ENCODE measurements at places on chromosomes 6 and 20. TPM values are rescaled to one million over a fixed set of nuclear protein-coding genes. Genes with fewer than 3 reads are reported as not detected.

- no peak overlapping the region for H3K4me3 ChIP-seq
- H3K36me3 ChIP-seq, result no peaks in the 10 kb centered on the region
These were observed 192.9 kb upstream of the SPTLC3 start for GRCh38 chr20:12815778-12816408.

- no peaks in the 10 kb centered on the region for H3K27me3 ChIP-seq
- no peak overlapping the region for H3K27ac ChIP-seq
- no peak overlapping the region for H3K4me3 ChIP-seq
These were observed 68.0 kb downstream of the CD164 start for GRCh38 chr6:109314313-109314712.

GRCh38 chr6:44064089-44064947 is 62.9 kb downstream of the MRPL14 start:
- H3K27me3 ChIP-seq, result no peaks in the 10 kb centered on the region
- no peaks in the 10 kb centered on the region for H3K4me1 ChIP-seq
- H3K36me3 ChIP-seq, result no peaks in the 10 kb centered on the region
- DNase-seq, result no peak
- H3K4me3 ChIP-seq, result no peak overlapping the region
- H3K27ac ChIP-seq, result peak overlapping the region; percentile 86

GRCh38 chr6:67887747-67888545 is 747.1 kb upstream of the ADGRB3 start:
- H3K27me3 ChIP-seq, result no peaks in the 10 kb centered on the region
- H3K36me3 ChIP-seq, result no peaks in the 10 kb centered on the region
- peak overlapping the region; percentile 89 for H3K27ac ChIP-seq
- no peak for DNase-seq

DNA sequence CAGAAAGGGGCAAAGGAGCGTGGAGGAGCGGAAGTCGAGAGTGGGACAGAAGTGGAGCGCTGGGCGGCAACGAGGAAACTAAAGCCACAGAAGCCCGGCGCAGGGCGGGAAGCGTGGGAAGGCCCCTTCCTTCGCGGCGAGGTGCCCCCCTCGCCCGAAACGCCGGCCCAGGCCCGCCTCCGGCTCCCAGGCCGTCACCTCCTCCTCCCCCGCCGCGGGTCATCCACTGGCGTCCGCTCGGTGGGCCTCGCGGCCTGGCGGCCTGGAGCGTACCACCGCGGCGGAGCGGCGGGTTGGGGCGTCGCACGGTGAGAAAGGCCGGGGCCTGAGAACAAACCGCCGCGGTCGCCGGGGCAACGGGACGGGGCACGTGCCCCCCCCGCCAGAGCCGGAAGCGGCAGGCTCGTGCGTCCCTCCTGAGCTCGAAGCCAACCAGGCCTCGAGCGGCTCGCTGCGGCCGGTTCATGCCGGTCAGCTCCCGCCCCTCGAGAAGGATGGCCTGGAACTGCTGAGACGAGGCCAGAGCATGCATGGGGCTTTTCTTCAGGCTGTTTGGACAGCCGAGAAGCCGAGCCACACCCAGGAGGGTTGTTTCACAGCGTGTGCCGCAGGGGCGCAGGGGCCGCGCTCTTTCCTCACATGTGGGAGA is at the start of gene TCP11:
Gene TCP11 (minus strand): TSS at position 333 of the 649 bp plus-strand sequence. CDS start 469 bp downstream, outside the sequence.
- DNase-seq, result peak; percentile 54
- H3K4me1 ChIP-seq, result peaks cover 9% of the 10 kb centered on the region
- H3K4me3 ChIP-seq, result no peak within 1 kb of the TSS
- no peaks in the 10 kb centered on the region for H3K36me3 ChIP-seq

DNA sequence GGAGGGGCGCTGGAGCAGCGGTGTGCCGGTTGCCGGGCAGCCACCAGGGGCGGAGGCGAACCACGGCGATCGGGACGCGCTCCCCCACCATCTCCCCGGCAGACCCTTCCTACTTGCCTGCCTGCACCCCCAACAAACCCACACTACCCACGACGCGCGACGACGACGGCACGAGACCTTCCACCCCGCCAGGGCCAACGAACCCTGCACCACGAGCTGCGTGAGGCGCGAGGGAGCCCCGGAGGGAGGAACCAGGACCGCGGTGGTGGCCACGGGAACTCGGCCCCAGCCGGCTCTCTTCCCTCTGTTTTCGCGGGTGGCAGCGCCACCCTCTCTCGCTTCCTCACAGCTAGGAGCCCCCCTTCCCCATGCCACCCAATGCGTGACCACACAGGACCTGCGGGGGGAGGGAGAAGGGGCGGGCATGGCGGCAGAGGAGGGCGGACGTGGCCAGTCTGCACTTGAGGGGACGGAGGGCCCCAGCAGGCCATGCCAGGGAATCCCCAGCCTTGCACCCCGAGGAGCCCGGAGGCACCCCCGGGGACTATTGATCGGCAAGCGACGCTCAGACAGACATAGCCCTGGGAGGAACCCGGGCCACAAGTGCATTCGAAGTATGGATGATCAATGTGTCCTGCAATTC is 1516.4 kb upstream of the DEFB115 start:
- no peak overlapping the region for H3K27ac ChIP-seq
- H3K36me3 ChIP-seq, result no peaks in the 10 kb centered on the region
- H3K4me3 ChIP-seq, result no peak overlapping the region
- H3K4me1 ChIP-seq, result no peaks in the 10 kb centered on the region
- H3K27me3 ChIP-seq, result no peaks in the 10 kb centered on the region
- no peak for DNase-seq

- H3K27me3 ChIP-seq, result no peaks in the 10 kb centered on the region
- H3K4me3 ChIP-seq, result no peak overlapping the region
- no peak for DNase-seq
- H3K27ac ChIP-seq, result no peak overlapping the region
- no peaks in the 10 kb centered on the region for H3K36me3 ChIP-seq
- no peaks in the 10 kb centered on the region for H3K4me1 ChIP-seq
These were observed 62.9 kb upstream of the RUNX2 start for GRCh38 chr6:45265246-45265645.

GRCh38 chr6:100761841-100762240 is 119.3 kb downstream of the ASCC3 start:
- H3K27ac ChIP-seq, result no peak overlapping the region
- no peak for DNase-seq
- no peaks in the 10 kb centered on the region for H3K27me3 ChIP-seq
- peaks cover 24% of the 10 kb centered on the region for H3K36me3 ChIP-seq
- no peak overlapping the region for H3K4me3 ChIP-seq
- H3K4me1 ChIP-seq, result no peaks in the 10 kb centered on the region

DNA sequence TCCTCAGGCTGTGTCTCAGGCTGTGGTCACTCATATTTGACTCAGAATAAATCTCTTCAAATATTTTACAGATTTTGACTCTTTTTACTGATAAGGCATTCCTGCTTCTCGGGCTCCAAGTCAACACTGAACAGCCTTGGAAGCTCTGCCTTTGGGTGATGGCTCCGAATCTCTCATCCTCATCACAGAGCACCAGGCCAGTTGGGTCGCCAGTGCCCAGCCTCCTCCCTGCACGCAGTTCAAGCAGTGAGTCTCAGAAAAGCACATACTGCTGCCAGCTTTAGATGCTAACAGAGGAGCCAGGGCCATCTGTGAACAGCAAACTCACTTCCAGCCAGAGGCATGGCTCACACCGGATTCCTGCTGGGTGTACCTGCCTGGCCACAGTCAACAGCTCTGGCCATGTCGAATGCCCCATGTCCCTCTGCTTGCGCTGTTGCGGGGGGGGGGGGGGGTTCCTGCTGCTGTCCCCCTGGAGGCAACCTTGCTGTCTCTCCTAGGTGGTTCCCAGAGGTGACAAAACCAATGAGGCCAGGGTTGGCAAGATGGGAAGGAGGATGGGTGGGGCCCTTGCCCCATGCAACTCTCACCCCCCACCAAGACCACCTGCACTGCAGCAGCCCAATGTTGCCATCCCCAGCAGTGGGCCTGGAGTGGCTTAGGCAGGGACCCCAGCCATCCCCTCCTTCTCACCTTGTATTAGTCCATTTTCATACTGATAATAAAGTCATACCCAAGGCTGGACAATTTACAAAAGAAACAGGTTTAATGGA is 248.8 kb downstream of the ERMARD start:
- H3K4me3 ChIP-seq, result no peak overlapping the region
- no peak for DNase-seq
- no peaks in the 10 kb centered on the region for H3K36me3 ChIP-seq
- H3K27me3 ChIP-seq, result no peaks in the 10 kb centered on the region
- H3K4me1 ChIP-seq, result no peaks in the 10 kb centered on the region
- no peak overlapping the region for H3K27ac ChIP-seq

- no peaks in the 10 kb centered on the region for H3K4me1 ChIP-seq
- DNase-seq, result no peak
- no peak overlapping the region for H3K4me3 ChIP-seq
- H3K27ac ChIP-seq, result no peak overlapping the region
These were observed 186.2 kb upstream of the CST7 start for GRCh38 chr20:24762791-24763350.

DNA sequence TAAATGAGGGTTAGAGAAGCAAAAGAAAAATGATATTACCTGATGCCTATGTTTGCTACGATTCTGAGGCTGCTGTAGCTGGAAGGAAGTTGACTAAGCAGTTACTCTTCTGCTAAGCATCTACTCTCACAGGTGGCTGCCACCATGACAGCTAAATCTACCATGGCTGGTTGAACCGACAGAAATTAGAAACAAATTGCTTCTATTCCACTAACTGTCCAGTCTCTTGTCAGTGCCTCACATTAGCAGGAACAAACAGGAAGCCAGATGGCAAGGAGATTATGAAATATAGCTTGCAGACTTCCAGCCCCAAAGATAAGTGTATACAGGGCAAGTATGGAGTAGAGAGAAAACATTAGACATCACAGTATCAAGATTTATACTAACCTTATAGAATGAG is 59.4 kb upstream of the TMEM200A start:
- no peak overlapping the region for H3K4me3 ChIP-seq
- no peaks in the 10 kb centered on the region for H3K36me3 ChIP-seq
- H3K27me3 ChIP-seq, result no peaks in the 10 kb centered on the region
- H3K4me1 ChIP-seq, result no peaks in the 10 kb centered on the region
- no peak overlapping the region for H3K27ac ChIP-seq

Gene TRIM26
- 52.9 TPM for polyA plus RNA-seq

Gene RAB44
- not detected for polyA plus RNA-seq

Gene PRSS16
- 1.5 TPM for polyA plus RNA-seq

Gene NKAIN2
- not detected for polyA plus RNA-seq

Gene LAMA4
- polyA plus RNA-seq, result not detected

Gene MCHR2
- polyA plus RNA-seq, result not detected

Gene NKX2-4
- not detected for polyA plus RNA-seq

Measured in CD8-positive, alpha-beta memory T cell (primary cell).